AG10803 (cell line): ENCODE measurements at places on chromosomes 16 and 17.

DNA sequence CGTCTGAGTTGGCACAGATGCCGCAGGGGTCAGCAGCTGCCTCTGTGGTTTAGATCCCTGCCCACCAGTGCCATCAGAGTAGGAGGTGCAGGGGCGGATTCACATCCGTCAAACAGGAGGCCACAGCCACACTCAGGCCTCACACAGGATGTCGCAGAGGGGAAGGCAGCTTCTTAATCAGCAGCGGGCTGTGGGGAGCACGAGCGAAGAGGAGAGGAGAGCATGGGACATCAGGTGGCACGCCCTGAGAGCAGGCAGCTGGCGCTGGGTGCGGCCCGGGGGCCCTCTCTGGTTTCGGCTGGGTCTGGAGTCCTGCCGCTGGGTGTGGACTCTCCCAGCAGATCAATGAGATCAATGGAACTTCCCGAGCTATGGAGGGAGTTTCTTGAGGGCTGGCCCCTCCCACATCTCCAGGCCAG, 9.6 kb downstream of the LLGL2 start:
- no peak for DNase-seq

DNA sequence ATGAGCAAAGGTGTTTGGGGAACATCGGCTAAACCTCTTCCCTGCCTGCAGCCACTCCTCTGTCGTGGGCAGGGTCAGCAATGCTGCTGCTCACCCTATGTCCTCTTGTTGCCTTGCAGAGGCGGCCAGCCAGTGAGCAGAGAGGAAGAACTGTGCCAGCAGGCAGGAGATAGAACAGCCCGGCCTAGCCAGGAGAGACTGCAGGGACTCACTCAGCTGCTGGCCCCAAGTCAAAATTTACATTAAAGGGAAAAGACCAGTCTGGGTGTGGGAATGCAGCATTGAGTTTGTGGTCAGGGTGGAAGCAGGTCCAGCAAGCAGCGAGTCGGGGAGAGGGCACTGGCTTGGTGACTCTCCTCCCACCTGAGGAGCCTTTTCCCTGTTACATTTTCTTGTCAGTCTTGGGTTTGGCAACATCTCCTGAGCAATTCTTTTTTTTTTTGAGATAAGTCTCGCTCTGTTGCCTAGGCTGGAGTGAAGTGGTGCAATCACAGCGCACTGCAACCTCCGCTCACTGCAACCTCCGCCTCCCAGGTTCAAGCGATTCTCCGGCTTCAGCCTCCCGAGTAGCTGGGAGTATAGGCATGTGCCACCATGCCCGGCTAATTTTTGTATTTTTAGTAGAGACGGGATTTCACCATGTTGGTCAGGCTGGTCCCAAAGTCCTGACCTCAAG, 22.7 kb downstream of the LIG3 start:
- DNase-seq = no peak

DNA sequence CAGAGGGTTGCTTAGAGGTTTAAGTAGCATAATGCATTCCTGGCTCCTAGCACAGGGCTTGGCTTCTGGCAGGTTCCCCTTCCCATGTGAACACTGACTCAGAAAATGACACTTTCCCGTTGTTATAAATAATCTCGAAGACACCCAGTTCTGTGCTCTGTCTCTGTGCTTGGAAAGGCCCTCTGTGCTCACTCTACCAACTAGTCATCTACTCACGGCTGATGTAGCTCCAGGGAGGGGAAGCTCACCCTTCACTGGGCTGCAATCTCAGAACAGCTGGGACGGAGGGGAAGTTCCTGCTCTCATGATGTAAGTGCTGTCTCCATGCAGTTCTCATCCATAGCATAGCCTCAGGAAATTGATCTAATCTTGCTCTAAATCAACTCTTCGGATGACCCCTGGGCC, 230.5 kb upstream of the ASIC2 start:
- DNase-seq = peak; percentile 29

DNA sequence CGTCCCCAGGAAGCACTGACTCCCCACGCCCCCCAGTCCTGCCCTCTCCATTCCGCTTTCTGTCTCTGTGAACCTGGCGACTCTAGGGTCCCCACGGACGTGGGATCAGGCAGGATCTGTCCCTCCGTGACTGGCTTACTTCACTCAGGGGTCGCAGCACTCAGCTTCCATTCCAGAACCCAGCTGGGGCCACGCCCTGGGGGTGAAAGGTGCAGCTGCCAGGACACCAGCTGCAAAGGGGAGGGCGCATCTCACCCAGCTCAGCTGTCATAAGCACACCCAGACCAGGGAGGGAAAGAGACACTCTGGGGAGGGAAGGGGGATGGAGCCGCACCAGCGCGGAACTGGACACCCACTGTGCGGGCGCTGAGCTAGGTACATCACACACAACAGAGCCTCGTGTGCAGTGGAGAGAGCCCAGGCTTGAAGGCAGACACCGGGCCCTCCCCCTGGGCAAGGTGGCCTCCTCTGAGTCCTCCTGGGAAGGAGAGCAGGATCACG, 18.5 kb upstream of the HEXD start:
- peak; percentile 19 for DNase-seq

- no peak for DNase-seq
Measured at GRCh38 chr16:65099607-65100006, 22.3 kb downstream of the CDH11 start.

- DNase-seq = no peak
Measured at GRCh38 chr17:39555368-39555767, 52.4 kb downstream of the NEUROD2 start.

GRCh38 chr16:54288030-54288834, 1.6 kb upstream of the IRX3 start:
- no peak for DNase-seq

DNA sequence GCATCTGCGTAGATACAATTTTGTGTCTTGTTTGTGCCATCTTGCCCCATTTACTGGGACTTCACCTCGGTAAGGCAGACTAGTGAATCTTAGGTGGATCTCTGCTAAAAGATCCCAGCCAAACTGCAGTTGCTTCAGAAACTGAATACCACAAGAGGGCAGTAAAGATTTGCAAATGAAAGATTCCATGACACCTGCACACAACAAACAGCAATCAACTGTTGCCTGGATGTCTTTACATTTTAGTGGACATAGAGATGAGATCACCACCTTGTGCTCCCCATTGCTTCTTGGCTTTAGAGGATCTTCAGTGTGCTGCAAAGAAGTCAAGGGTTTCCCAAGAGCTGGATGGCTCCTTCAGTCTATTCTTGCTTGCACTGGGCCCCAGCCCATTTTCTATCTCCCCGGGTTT, 119.2 kb upstream of the CACNG5 start:
- DNase-seq = peak; percentile 65

GRCh38 chr17:80874866-80875445, 116.7 kb upstream of the CHMP6 start:
- no peak for DNase-seq

DNA sequence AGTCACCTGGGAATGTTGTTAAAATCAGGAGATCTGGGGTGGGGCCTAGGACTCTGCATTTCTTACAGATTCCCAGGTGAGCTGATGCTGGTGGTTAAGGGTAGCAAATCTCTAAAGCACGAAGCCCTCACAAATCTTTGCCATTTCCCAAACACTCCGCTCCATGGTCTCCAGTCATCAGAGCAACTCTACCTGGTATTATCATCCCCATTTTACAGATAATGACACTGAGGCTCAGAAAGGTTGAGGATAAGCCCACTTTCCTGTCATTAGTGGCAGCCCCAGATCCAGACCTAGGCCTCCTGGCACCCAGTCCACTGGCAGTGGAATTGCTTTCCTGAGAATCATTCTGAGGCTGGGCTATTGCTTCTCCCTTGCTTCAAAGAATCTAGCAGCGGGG, 8.7 kb downstream of the SLC46A1 start:
- no peak for DNase-seq

GRCh38 chr17:17063546-17064122, 21.4 kb downstream of the MPRIP start:
- DNase-seq = peak; percentile 44

GRCh38 chr16:82641336-82641984, 14.7 kb downstream of the CDH13 start:
- peak; percentile 48 for DNase-seq

DNA sequence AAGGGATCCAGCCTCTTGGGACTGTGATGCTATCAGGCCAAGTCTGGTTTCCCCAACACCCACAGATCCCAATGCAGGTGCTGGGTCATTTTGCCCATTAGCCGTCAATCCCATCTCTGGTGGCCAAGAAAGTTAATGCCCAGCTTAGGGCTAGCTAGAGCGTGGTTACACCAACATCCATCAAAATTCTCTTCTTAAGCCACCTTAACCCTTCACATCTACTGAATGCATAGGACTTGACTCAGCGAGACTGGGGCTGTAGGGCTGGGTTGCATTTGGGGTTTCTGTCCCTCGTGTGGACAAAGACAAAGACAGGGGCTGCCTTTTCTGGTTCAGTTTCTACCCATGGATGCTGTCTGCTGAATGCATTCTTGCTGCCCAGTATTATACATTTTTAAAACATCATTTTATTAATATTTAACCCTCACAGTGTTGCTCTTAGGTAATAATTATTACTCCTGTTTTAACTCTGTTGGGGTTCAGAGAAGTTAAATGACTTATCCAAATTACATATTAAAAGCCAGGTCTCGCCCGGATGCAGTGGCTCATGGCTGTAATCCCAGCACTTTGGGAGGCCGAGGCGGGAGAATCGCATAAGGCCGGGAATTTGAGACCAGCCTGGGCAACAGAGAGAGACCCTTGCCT, 141.1 kb upstream of the NOL11 start:
- DNase-seq = no peak

DNA sequence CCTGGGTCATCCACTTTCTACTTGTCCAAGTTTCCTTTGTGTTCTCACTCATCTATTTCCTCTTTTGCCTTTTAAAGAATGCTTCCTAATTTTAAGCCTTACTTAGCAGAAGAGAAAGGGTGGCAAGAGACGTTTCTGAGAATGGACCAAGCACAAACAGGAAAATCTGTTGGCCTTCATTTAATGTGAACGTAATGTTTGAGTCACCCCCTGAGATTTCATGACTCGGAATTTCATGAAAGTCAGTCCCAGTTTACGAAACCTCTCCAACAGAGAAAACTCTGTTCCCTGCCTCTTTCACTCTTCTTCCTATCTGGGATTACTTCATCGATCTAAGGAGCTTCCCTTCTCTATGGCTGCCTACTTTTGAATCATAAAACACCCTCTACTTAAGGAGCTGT, at the start of gene CD300E:
CD300E (minus strand) TSS at position 46 of the 401 bp plus-strand sequence. CDS start 117 bp downstream, outside the sequence.
- DNase-seq = no peak

GRCh38 chr17:61000911-61001310, 323.3 kb downstream of the BCAS3 start:
- DNase-seq = peak; percentile 48

GRCh38 chr16:76464955-76465620, 187.9 kb downstream of the CNTNAP4 start:
- no peak for DNase-seq

- no peak for DNase-seq
Measured at GRCh38 chr17:73799096-73799495, 154.9 kb upstream of the SDK2 start.

- no peak for DNase-seq
Measured at GRCh38 chr17:47197821-47198220, 8.7 kb upstream of the CDC27 start.

GRCh38 chr17:78401246-78401645, 22.8 kb downstream of the PGS1 start:
- DNase-seq = peak; percentile 72

DNA sequence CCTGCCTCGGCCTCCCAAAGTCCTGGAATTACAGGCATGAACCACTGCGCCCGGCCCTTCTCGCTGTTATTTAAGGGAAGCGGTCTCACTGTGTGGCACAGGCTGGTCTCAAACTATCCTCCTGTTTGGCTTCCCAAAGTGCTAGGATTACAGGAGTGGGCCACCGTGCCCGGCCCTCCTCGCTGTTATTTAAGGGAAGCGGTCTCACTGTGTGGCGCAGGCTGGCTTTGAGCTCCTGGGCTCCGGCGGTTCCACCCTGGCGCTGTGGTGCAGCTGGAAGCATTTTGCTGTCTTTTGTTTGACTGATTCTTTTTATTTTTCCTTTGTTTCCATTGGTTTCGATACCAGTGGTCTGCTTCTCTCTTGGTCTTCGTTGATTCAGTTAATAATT, 40.7 kb downstream of the FOXK2 start:
- no peak for DNase-seq

DNA sequence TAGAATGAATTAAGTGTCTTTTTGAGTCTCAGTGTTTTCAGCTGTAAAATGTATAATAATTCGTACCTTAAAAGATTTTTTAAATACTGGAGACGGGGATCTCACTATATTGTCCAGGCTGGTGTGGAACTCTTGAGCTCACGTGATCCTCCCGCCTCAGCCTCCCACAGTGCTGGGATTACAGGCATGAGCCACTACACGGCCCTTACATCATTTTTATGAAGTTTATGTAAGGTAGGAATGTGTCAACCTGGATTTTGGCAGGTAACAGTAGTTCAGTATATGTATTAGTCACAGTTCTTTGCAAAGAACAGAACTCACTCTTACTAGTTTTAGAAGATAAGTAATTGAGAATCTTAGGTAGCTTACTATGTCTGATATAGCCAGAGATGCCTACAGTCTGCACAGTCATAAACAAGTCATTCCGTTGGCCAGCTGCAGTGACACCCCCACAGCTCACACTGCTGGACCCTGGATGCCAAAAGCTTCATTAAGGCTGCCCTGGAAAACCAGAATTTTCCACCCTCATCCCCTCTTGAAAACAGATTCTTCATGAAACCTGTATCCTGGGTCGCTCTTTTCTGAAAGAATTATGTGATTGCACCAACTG, 583 bp upstream of the COX6A2 start:
- no peak for DNase-seq

- DNase-seq = peak; percentile 46
Measured at GRCh38 chr17:61997664-61998063, 67.4 kb downstream of the MED13 start.

- DNase-seq = no peak
Measured at GRCh38 chr17:33057564-33057963, 65.9 kb downstream of the SPACA3 start.

- no peak for DNase-seq
Measured at GRCh38 chr16:77212741-77213541, 13.7 kb downstream of the SYCE1L start.

DNA sequence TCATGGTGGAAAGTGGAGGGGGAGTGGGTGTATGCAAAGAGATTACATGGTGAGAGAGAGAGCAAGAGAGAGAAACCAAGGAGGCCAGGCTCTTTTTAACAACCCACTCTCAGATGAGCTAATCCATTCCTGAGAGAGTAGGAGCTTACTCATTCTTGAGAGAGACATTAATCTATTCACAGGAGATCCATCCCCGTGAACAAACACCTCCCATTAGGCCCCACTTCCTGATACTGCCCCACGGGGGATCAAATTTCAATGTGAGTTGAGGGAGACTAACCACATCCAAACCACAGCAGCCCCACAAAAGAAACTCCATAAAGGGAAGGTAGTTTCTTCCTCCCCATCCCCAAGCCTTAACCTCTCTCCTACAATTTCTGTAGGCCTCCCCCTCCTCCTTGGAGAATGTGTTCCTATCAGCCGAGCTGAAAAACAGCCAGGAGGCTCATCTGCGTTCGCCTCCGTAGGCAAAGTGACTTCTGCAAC, 450.0 kb downstream of the NPIPA7 start:
- no peak for DNase-seq

GRCh38 chr16:14087590-14088154, 16.6 kb downstream of the MRTFB start:
- DNase-seq = peak; percentile 13

DNA sequence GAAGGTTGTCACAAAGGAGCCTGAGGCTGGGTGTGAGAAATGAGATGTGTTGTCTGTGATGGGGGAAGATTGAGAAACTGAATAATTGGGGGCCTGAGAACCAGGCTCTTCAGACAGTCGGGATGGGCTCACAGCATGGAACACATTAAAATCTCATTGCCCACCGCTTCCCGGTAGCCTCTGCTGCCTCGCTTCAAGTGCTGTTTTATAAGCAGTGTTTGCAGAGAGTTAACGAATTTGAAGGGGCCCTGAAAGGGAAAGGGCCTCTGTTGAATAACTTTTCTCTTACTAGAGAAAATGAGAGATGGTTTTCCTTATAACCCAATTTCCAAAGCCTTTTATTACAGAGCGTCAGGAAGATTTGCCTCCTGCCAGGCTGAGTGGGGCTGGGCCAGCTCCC, 258.8 kb upstream of the ASIC2 start:
- no peak for DNase-seq
